ENCODE measurements at places on chromosomes 7 and 10.

DNA sequence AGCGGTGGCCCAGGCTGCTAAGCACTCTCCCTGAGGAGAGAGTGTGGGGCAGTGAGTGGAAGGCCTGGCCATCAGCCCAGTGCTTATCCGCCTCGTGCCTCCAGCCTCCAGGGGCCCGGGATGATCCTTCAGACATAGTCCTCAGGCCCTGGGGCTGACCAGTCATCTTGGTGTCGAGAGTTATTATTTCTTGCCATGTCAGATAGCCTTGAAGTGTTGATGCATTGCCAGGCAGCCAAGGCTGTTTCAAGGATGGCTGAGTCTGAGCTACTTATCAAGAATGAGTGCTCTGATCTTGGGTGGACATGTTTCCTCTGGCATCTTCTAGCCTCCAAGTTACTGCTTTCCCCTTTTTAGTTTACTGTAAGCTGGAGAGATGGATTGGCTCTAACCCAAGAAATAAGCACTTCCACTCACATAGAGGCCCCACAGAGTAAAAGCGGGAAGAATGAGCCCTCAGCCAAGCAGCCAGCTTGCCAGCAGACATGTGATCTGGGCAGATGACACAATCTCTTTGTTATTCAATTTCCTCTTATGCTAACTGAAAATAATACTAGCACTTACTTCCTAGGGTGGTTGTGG, 136.5 kb upstream of the NAMPT start:
- DNase-seq = no peak

- DNase-seq = no peak
These were observed 333.8 kb downstream of the LRMDA start for GRCh38 chr10:75764974-75765788.

- DNase-seq = no peak
These were observed 128.9 kb downstream of the ZNF438 start for GRCh38 chr10:30902621-30903396.

GRCh38 chr10:1608851-1609647, 128.3 kb downstream of the ADARB2 start:
- DNase-seq = no peak

DNA sequence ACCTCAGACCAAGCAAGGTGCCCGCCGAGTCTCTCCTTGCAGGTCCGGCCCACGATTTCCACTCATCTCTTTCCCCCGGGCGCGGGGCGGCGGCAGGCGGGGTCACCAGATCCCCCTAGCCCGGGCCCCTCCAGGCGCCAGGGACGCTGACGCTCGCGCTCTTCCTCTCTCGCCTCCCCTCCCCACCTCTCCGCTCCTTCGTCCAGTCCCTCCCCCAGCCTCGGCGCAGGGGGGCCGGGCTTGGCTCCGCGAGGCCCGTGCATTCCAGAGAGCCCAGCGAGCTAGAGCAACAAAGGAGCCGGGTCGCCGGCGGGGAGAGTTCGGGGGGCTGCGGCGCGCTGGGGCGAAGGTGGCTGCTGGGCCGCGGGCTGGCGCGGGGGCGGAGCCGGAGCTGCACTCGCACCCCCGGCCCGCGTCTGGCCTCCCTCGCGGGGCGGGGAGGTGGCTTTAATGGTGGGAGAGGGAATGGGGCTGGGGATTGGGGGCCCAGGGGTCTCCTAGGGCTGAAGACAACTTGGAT, at the start of gene SMO:
SMO (plus strand) TSS at position 262 of the 520 bp plus-strand sequence. CDS start 519 bp downstream, outside the sequence.
- no peak for DNase-seq

- DNase-seq = no peak
These were observed 8.7 kb upstream of the PSMG3 start for GRCh38 chr7:1578513-1578912.

DNA sequence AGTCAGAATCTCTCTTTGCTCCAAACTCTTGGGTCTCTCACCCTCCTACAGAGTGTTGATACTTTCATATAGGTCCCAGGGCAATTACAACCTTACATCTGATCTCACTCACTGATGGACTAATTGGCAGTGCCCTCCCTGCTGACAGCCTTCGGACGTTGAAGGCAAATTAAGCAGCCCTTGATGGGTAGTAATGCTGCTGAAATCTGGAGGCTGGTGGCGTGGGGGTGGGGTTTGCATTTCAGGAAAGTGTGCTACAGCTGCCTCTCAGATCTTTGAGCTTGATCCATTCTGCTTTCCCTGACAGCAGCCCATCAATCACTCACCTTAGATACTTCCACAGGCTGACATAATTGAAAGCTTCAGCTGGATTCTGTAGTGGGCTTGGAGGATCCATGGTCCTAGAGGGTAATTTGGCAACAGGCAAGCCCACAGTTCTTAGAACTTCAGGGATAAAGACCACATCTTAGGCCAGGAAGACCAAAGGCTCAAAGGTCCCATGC, 349.1 kb upstream of the PODXL start:
- no peak for DNase-seq

- no peak for DNase-seq
These were observed 121.5 kb downstream of the TNS3 start for GRCh38 chr7:47460251-47460989.

GRCh38 chr10:119183664-119184412, 5.2 kb upstream of the PRDX3 start:
- DNase-seq = no peak

- DNase-seq = no peak
These were observed 220.0 kb upstream of the KCND2 start for GRCh38 chr7:120052884-120053382.

DNA sequence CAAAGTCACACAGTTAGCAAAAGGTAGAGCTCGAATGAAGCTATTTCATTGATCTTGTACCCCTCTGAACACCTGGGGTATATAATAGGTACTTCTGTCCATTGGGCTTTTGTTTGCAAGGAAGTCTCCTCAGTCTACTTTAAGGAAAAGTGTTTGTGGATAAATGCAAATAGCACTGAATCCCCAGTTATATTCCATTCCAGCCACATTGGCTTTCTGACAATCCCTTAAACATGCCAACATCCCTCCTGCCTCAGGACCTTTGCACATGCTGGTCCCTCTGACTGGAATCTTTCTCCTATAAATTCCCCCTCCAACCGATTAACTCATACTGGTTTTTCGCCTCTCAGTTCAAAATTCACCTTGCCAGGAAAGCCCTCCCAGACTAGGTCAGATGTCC, 17.1 kb downstream of the DUSP5 start:
- DNase-seq = no peak

- DNase-seq = no peak
These were observed 31.1 kb upstream of the CRHR2 start for GRCh38 chr7:30713392-30713791.

DNA sequence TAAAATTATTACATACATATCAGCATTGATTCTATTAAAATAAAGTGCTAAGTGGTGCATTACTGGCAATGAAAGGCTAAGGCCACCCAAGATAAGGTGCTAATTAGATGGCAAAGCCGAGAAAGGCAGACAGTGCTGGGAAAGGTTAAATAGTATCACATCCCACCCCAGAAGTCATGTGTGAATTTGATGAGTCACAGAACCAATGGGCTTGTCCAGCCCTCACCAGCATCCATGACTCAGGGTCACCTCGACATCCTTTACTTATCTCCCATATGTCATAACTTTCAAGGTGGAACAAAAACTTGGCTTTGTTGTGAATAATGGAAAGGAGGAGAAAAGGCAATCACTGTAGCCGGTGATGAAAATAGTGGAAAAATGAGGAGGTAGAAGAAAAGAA, 459.1 kb downstream of the PLXNA4 start:
- DNase-seq = no peak

- DNase-seq = no peak
These were observed 11.7 kb downstream of the CDHR1 start for GRCh38 chr10:84205853-84206525.

DNA sequence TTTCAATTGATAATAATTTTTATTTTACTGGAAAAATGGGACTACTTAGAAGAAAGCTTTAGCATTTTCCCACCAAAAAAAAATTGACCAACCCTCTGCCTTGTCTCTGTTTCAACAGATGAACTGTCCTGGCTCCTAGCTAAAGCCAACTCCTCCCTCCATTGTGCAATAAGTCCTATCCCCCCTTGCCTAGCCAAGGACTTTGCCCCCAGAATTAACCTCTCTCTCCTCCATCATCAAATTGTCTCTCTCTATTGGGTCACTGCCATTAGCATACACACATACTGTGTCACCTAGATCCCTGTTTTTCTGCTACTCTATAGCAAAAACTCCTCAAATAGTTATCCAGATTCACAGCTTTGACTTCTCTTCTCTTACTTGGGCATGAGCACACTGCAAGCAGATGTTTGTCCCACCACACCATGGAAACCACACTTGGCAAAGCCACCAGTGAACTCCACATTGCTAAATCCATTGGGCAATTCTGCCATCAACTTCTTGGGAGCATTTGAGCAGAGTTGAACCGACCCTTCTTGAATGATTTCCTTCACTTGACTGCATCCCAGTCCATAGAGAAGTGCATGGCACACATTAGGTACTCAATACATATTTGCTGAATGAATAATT, 91.4 kb upstream of the NEBL start:
- DNase-seq = no peak

DNA sequence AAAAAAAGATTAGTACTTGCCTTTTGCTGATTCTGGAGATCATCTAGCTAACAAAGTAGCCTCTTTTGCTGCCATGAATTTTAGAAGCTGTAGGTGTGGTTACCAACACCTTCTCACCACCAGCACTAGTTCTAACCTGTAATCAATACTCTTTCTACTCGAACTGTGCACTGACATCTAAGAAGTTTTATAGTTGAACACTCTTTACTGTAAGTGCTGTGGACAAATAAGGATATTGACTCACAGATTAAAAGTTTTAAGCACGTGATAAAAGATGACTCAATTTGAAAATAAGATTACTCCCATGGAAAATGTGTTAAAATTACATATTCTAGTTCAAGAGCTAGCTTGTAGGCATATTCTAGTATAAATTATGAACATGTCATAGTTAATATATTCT, 89.9 kb downstream of the REEP3 start:
- no peak for DNase-seq

DNA sequence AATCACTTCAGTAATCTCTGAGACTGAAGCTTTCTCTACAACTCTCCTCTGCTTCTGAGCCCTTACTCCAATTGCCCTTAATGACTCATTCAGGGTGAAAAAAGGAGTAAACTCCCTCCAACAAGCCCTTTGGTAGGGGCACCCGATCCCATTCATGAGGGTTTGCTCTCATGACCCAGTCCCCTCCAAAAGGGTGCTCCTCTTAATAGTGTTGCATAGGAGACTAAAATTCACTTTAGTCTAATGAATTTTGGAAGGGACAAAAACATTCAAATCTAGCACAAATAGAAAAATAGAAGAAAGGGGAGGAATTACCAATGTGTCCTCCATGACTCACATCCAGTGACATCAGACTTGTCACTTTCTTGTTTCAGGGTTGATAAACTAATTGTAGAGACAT, 66.2 kb upstream of the CCNY start:
- DNase-seq = no peak

GRCh38 chr10:16965740-16966447, 148.7 kb upstream of the RSU1 start:
- DNase-seq = no peak

DNA sequence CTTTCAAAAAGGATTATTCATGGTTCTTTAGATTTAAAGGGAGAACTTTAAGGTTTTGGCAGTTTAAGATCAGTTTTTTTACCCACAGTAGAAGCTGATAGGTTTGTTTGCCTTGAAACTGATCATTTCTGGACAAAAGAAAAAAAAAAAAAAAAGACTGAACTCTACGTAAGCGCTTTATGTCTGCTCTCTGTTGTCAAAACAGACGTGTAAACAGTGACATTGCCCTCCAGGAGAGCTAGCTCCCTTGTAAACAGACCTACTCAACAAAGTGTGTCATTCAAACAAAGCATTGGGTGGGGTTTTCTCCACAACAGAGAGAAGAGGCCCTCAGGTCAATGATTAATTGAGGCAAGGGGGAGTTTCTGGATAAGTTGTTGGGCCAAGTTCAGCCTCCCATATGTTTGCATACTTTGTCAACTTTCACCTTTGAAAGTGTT, 568.1 kb upstream of the LRRN3 start:
- DNase-seq = no peak

DNA sequence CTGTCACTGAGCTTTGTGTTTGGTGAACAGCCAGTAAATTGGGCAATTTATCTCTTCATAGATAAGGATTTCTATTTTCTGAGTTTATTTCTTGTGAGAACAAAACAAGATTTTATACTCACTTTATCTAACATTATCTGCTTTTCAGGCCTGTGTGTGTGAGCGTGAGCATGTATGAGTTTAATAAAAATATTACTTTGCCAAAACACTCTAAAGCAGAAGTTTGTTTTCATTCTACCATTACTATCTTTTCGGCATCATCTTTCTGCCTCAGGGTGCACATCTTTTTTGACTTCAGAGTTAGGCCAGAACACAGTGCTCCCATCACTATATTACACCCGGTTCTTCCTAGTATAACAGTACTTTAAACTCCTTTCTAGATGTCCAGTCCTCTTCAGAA, 13.0 kb downstream of the ZWINT start:
- DNase-seq = no peak

GRCh38 chr10:119651514-119652360, 557 bp downstream of the BAG3 start:
- DNase-seq = no peak

DNA sequence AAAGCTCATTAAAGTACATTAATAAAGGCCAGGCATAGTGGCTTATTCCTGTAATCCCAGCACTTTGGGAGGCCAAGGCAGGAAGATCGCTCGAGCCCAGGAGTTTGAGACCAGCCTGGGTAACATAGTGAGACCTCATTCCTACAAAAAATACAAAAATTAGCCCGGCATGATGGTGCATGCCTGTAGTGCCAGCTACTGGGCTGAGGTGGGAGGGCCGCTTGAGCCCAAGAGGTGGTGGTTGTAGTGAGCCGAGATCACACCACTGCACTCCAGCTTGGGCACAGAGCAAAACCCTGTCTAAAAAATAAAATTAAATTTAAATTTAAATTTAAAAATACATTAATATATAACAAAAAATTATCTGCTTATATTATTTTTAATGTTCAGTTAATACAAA, 7.1 kb upstream of the TAS2R39 start:
- no peak for DNase-seq

DNA sequence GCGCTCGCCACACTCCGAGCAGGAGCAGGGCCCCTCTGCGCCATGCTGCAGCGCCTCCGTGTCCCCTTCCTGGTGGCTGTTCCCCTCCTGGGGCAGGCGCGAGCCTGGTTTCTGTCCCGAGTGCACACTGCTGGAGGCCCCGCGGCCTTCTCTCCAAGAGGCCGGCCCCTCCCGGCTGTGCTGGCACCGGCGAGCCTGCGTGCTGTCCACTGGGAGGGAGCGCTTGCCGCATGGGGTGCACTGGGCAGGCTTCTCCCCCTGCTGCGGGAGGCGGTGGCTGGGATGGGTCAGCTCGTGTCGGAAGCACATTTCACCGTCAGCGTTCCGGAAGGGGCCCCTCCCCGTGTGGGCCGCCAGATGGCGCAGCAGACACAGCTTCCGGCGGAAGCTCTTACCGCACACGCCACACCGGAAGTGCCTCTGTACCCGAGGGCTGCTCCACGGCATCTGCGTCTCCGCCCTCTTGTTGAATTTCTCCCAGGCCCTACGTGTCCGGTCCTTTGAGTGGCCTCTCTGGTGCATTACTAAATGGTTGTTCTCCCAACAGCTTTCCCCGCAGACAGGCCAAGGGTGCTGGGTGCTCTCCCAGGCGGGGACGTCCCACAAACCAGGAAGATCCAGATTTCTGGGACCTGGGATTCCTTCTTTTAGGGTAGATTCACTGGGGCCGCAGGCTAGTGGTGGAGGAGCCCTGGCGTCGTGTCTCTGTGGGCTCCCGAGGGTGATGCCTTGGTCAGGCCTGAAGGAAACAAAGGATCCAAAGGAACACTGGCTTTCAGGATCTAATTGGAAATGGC, 18.7 kb downstream of the ZNF786 start:
- DNase-seq = no peak

All from LNCaP clone FGC (cell line).